ENCODE measurements at places on chromosomes 1 and 21.

DNA sequence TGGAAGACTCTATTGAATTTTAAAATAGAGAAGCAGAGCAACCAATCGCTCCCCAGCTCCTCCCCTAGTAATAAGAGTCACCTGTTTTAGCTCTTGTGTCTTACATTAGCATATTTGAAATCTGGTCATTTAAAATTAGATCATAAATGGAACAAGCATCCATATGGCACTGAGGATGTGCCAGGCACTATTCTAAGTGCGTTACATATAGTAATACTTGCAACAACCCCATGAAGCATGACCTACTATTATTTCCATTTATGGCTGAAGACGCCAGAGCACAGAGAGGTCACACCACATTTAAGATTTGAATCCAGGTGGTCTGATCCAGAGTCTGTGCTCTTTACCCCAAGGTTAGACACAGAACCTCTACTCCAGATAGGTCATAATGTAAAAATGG is 82.0 kb upstream of the HIVEP3 start:
- DNase-seq: no peak

DNA sequence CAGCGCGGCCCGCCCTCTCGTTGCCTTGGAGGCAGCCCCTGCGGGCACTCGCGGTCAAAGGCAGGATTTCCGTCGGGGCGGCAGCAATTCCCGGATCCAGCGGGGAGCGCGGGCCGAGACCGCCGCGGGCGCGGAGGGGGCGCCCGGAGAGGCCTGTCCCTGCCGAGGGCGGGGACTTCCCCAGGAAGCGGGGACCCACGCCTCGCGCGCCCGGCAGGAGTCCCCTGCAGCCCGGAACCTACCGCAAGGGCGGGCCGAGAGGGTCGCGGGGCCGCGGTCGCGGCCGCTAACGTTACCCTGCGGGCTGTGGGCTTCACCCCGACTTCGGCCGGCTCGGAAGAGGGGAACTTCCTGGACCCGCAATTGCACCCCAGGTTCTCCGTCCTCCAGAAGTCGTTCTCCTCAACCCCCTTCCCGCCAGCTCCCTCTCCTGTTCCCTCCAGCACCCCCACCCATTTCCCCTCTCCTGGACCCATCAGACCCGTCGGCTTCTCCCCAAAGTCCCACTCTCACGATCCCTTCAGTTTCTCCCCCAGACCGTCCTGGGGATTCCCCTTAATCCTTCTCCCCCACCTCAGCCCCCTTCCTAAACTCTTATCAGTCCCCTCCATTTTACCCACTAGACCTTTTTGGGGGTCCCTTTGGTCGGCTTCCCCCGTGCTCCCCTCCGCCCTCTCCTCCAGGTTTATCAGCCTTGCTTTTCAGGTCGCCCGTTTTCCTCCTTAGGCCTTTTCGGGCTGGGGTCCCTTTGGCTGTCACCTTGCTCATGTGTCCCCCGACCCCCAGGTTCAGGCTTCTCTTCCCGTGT is 604 bp downstream of the FGR start:
- DNase-seq: peak; percentile 33

GRCh38 chr1:1200876-1201810 is 5.2 kb downstream of the TNFRSF18 start:
- DNase-seq: peak; percentile 70

GRCh38 chr1:56132520-56132919 is 446.8 kb downstream of the PLPP3 start:
- DNase-seq: no peak

DNA sequence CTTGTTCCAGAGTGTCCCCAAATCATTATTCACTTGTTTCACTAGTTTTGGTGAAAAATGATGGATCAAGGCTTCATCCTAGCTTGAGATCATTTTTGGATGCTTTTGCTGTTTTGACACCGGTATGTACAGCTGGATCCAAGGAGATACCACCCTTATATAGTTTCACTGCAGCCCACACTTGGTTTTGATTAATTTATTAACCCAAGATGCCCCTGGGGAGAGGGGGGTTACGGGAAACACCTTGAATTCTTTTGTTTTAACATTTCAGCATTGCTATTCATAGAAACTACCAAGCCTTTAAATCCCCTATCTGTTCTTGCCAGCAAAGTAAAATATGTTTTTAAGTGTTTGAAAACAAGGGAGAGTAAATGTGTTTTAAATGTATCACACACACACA is 457.7 kb upstream of the RUNX1 start:
- no peak for DNase-seq

DNA sequence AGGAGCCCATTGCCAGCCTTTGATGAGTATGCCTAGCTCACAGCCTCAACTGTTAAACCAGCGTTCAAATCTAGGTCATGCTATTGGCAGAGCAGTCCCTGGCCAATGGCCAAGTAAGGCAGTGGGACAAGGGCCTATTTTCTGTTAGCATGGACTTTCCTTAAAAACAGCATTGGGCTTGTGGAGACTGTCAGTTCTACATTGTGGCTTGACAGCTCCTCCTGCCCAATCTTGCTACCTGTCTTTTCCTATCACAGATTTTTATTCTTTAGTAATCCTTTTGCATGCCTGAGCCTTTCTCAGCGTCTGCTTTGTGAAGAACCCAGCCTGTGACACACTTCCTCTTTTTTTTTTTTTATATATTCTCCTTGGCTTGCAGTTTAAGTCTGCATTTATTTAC is 56.4 kb downstream of the DIP2A start:
- no peak for DNase-seq

- DNase-seq: no peak
Measured at GRCh38 chr1:93124556-93125355, 45.7 kb downstream of the MTF2 start.

GRCh38 chr1:119933397-119933796 is 37.1 kb upstream of the ADAM30 start:
- no peak for DNase-seq

DNA sequence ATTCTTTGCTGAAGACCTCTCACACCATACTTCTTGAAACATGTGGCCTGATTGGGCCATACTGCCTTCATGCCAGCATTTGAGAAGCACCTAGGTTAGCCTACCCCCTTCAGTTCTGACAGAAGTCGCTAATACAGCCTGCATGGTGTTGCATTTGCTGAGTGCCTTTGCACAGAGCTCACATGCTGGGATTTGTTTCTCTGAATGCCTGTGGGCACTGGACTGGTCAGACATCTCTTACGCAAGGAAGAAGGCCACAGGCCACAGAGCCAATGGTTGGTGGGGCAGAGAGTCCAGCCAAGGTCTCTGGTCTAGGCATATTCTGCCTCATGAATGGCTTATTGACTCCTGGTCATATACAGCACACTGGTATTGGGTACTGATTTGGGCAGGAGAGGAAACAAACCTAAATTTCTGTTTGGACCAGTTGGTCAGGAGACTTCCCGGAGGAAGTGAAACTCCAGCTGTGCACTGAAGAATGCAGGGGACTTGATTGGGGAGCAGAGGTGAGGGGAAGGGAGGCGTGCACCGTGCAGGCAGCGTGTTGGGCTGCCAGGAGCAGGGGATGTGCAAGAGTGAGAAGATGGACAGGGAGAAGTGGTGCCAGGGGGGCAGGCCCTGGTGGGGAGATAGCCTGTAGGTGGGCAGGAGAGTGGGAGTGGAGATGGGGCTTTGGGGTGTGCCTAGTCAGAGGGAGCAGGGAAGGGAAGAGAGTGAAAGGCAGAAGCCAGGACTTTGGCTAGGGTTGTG is 18.1 kb downstream of the URB2 start:
- DNase-seq: no peak

GRCh38 chr21:39713905-39714304 is 31.1 kb upstream of the IGSF5 start:
- no peak for DNase-seq

DNA sequence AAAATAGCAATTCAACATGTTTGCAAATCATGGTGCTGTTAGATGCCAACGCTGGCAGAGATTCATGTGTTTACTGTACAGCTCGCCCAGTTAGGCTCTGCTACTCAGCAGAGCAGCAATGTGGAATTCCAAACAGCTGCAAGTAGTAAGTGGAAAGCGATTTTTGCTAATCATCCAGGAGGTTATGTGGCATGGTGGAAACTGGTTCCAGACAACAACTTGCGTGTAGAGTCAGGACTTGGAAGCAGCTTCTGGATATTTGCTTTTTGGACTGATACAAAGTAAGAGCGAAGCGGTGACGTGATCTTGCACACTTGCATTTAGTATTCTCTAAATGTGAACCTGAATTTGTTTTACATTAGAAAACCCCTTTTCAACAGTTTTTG is 27.1 kb upstream of the HHAT start:
- no peak for DNase-seq

DNA sequence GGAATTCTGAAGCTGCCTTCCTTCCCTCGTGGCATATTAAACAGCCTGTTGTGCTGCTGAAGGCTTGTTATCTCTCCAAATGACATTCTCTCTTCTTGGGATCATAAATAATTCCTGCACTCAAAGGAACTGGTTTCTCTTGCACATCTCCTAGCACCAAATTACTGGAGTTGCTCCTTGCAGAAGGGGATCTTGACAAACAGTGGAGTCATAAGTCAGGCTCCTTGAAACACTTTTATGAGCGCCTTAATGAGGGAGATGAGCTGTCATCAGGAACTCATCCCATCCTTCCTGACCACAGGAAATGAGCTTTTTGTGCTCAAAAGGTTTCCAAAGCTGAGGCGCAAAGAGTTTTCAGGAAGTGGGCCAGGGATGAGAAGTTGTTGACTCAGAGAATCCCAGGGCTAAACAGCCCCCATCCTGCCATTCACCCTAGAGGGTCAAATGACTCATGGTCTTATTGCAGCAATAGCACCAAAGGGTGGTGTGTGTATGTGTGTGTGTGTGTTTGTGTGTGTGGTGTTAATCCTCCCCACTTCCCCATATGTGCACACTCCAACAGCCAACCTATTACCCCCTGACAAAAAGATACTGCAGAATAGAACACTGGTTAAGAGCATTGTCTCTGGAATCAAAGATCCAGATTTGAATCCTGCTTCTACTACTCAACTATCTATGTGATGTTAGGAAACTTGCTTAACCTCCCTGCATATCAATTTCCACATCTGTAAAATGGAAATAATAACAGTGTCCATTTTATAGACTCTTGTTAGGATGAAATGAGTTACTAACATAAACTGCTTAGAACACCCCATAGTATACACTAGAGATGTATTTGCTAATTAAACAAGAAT is 2.8 kb upstream of the PHC2 start:
- no peak for DNase-seq

DNA sequence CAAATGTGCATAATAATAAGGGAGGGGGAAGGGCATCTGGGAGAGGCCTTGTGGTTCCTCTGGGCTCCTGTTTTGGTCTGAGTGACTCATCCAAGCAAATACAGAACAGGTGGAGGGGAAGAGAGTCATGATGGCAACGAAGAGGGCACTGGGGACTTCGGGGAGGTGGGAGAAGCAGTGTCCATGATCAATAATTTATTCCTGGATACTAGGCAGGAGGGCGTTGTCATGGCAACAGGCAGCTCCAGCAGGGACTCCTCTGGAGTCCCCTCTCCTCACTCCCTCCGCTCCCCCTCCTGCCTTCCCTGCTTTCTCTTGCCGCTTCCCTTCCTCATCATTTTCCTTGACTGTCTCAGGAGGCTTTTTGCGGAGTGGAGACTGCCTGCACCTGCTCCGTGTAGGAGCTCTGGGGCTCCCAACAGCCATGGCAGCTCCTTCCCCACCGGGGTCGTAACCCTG is 12.3 kb upstream of the NFASC start:
- DNase-seq: no peak

GRCh38 chr1:62407398-62408009 is 29.3 kb upstream of the USP1 start:
- peak; percentile 48 for DNase-seq

All from activated CD4-positive, alpha-beta T cell treated with anti-CD3 and anti-CD28 coated beads, Interleukin-2, amount 10 ng/mL, durations not matched to agents 7 days and 5 days (primary cell).